ENCODE measurements at places on chromosomes 16 and 17.

- no peak for DNase-seq
Observed at GRCh38 chr16:85524630-85525419, 88.3 kb upstream of the GSE1 start.

- no peak for DNase-seq
Observed at GRCh38 chr16:67383284-67383683, 10.0 kb downstream of the TPPP3 start.

- DNase-seq: no peak
Observed at GRCh38 chr17:46925185-46925868, 2.4 kb downstream of the GOSR2 start.

- no peak for DNase-seq
Observed at GRCh38 chr17:61494325-61495160, 42.3 kb downstream of the TBX4 start.

- DNase-seq: no peak
Observed at GRCh38 chr16:56985288-56985961, 3.9 kb upstream of the NLRC5 start.

- DNase-seq: no peak
Observed at GRCh38 chr17:9272501-9273200, 251.3 kb downstream of the NTN1 start.

- no peak for DNase-seq
Observed at GRCh38 chr16:17529982-17530760, 59.4 kb upstream of the XYLT1 start.

GRCh38 chr16:57700781-57701551 lies 6.4 kb downstream of the DRC7 start:
- no peak for DNase-seq

DNA sequence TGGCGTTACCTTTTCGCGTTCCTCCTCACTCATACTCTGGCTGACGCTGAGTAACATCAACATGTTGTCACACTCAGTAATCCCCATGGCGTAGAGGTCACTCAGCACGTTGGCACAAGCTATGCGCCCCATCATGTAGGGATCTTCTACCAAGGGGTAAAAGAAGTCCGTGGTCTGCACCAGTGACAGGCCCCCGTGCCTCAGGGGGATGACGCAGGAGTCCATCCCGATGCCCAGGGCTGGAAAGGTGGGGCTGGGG lies 596 bp downstream of the SEPHS2 start:
- no peak for DNase-seq

- no peak for DNase-seq
Observed at GRCh38 chr17:63681530-63681929, 18.4 kb downstream of the LIMD2 start.

GRCh38 chr16:51129105-51129504 lies 22.0 kb downstream of the SALL1 start:
- DNase-seq: no peak

GRCh38 chr16:82655072-82655714 lies 28.4 kb downstream of the CDH13 start:
- peak; percentile 33 for DNase-seq

DNA sequence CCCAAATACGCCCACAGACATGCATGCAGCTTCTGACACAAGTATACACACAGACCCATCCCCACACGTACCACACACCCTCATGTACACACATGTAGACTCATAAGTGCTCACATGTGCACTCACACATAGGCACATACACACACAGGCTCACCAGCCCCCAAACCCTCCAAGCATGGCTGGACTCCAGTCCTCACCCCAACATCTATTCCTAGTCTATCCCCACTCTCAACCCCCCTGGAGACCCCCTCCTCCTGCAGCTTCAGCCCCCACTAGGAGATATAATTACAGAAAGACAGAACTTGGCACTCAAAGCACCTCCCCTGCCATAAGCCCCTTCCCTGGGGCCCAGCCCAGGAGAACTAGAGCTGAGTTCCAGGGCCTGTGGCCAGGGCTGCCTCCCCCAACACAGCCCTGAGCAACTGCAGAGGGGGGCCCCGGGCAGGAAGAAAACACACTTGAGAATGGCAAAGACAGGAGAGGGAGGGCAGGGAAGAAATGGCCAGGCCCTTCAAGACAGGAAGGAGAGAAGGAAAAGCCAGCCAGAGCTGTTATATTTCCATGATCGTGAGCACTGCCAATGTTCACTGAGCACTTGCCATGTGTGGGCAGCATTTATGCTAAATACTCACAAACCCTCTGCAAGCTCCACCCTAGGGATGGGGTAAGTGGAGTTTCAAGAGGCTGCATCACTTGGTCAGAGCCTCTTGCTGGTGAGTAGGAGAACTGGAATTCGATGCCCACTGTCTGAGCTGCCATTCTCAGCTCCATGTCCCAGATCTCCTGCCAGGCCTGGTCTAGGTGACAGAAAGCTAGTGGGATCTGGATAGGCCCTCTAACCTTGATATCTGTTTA lies 224.5 kb downstream of the ZNF423 start:
- DNase-seq: no peak

DNA sequence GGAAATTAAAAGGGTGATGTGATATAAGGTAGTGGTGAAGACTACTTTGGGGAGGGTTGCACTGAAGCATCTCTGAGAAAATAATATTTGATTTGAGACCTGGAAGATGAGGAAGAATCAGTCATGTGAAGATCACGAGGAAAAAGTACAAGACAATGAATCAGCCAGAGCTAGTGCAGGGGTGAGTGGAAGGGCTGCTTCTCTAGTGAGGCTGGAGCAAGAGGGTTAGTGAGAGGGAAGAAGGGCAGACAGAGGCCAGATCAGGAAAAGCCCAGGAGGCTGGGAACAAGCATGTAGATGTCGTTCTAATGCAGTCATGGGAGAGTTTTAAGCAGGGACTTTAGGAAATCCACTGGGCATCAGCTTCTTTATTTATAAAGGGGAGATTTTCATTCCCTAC lies 504.2 kb upstream of the SALL1 start:
- no peak for DNase-seq

DNA sequence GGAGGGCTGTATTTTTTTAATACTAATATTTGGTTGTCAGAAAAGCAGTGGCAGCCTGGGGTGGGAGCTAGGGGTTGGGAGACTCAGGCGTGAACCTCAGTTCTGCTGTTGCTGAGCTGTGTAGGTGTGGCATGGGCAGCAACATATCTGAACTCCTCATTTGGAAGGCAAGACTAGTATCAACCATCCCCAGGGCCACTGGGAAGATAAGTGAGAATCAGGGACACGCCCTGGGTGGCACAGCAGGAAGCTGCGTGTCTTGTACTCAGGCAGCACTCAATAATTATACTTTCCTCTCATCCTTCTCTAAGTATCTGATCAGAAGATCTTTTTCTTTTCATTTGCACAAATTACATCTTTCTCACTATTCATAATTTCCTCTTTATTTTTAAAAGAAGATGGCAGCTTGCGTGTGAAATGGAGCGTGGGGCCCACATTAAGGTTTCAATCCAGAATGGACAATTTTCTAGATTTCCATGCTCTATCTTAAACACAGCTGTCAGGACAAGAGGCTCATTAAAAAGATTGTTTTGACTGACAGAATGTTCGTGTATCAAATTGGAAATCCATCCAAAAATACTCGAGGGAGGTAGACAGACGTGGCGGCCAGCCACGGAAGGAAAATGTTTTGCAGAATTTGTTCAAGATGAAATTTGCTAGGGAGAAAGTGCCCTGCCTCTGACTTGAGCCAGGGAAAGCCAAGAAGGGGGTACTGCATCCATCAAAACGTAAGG lies 121.1 kb downstream of the CPPED1 start:
- DNase-seq: no peak

DNA sequence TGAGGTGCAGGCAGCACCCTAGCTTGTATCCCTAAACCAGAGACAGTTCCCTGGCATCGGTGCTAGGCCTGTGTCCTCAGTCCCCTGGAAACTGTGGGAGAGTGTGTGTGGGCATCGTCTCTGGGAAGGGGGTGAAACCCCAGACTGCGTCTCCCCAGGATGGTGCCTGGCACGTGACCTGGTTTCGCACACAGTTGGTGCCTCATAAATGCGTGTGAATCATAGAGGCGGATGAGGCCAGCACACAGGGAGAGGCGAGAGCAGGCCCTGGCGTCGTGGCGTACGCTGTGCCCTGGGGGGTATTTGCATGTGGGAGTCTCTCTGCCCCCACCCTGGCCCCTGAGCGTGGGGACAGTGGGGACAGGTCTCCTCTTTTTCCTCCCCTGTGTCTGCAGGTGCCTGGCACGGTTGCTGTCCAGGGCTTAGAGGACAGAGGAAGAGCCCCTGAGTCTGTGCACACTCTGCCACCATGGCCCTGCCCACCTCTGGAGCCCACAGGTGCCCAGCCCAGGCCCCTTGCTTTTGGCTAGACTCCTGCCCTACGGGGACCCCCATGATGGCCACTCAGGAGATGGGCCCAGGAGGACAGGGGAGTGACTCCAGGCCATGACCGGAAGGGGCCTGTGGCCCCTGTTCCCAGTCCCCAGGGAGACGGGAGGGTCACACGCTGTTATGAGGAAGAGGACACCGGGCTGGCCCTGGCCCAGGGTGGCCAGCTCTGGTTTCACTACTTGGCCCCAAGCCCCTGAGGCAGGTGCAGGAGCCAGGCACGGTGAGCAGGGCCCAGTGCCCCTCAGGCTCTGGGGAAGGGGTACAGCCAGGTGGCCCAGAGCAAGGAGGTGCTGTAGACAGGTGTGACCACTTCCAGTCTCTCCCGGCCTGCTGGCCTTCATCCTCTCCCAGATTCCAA lies 1.3 kb upstream of the FSCN2 start:
- DNase-seq: no peak

DNA sequence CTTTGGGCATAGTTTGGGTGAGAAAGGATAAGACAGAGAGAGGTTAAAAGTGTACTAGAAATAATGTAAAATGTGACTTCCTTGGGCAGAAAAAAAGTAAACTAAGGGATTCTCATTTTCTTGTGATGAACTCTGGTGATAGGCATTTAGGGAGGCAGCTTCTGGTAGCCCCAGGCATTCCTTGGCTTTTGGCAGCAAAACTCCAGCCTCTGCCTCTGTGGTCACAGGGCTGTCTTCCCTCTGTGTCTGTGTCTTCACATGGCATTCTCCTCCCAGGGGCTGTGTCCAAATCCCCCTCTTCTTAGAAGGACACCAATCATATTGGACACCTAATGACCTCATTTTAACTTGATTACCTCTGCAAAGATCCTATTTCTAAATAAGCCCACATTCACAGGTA lies 54.7 kb downstream of the HS3ST3B1 start:
- no peak for DNase-seq

DNA sequence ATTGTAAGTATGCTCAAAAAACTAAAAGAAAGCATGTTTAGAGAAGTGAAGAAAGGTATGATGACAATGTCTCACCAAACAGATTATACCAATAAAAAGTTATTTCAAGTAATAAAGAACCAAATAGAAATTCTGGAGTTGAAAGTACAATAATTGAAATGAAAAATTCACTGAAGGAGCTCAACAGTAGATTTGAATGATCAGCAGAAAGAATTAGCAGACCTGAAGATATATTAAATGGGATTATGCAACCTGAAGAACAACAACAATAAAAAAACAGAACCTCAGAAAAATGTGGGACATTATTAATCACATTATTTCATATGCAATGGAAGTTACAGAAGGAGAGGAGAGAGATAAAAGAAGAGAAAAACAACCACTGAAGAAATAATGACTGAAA lies 57.6 kb downstream of the ABCA8 start:
- no peak for DNase-seq

GRCh38 chr17:17324616-17325015 lies 21.4 kb downstream of the NT5M start:
- DNase-seq: no peak

- DNase-seq: peak; percentile 32
Observed at GRCh38 chr17:59830007-59830630, 62.6 kb downstream of the TUBD1 start.

DNA sequence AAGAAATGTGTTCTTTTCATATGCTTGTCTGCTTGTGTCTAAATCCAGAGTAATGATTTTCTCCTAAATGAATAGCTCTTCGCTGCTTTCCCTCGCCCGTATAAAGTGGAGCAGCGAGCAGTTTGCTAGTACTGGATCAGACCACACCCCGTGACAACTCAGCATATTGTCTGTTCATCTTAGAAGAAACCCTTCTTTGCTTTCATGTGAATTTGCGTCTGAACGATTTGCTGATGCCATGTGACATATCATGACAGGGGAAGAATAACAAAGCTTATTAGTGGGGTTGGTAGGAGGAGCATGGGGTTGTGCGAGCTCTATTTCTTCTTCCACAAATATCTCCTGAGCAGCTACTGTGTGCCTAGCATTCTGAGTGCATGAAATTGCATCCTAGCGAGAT lies 44.1 kb upstream of the CACNG4 start:
- DNase-seq: no peak

DNA sequence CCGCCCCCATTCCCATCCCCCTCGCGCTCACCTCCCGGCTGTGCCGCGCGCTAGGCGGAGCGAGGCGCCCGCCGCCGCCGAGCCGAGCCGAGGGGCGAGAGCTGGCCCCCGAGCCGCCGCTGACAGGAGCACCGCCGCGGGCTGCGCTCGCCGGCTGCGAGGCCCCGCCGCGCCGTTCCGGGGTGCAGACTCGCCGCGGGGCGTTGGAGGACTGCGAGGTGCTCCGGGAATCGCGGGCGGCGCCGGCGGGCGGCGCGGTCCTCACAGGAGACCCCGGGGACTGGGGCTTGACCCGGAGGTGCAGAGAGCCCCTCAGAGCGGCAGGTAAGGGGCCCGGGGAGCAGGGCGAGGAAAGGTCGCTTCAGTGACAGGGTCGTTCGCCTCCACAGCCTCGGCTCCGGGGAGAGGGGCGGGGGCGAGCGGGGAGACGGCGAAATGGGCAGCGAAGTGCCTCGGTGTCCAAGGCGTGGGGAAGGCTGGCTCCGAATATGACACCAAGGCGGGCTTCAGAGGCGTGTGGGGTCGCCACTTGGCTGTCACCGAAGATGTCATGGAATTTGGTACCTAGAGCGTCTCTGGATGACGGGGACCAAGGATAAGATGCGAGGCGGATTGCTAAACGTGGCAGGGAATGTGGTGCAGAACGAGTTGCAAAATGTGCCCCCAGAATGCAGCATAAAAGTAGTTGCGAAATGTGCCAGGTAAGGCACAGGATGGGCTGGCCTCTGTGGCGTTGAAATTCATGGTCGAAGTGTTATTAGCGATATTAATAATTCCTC lies 580 bp downstream of the TANC2 start:
- peak; percentile 66 for DNase-seq

GRCh38 chr16:65497571-65497970 lies 375.7 kb upstream of the CDH11 start:
- no peak for DNase-seq

GRCh38 chr17:77879226-77879895 lies 79.1 kb upstream of the TNRC6C start:
- no peak for DNase-seq

DNA sequence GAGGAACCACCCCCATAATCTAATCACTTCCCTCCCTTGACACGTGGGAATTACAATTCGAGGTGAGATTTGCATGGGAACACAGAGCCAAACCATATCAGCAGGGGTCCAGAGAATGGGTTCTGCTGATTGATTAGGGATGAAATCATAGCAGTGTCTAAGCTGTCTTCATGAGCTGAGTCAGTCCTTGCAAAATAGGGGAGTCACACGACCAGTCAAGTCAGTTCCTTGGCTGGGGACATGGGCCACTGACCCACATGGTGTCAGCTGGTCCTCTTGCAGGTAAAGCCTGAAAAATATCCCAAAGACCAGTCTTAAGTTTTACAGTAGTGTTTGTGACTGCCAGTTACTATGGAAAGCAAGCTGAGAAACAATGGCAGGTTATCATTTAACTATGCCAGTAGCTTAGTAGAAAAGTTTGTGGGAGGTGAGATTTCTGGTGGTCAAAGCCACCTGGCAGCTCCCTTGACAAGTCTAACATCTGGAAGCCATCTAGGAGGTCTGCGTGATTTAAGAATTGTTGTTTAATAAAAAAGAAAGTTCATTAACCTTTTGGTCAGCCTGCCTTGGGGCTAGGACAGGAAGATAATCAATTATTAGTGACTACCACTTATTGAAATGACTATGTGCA lies 15.7 kb upstream of the ATF7IP2 start:
- no peak for DNase-seq
